ENCODE measurements at places on chromosomes 4 and X.

DNA sequence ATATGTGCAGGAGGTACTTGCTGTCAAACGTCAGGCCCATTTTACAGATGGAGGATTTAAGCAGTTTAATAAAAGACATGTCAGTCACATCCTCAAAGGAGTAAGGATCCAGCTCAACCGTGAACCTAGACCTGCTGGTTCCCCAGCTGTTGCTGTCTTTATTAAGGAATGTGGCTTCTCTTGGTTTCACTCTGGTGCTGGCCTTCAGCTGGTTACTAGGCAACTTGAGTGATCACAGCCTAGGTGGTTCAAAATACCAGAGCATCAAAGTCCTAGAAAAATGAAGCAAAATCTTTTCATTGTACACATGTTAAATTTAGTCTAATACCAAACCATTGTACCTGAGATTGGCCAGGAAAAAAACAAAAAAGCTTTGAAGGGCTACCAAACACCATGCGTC lies 32.7 kb upstream of the GLRA2 start:
- no peak for DNase-seq

GRCh38 chr4:173094739-173095421 lies 73.7 kb upstream of the GALNT7 start:
- no peak for DNase-seq

DNA sequence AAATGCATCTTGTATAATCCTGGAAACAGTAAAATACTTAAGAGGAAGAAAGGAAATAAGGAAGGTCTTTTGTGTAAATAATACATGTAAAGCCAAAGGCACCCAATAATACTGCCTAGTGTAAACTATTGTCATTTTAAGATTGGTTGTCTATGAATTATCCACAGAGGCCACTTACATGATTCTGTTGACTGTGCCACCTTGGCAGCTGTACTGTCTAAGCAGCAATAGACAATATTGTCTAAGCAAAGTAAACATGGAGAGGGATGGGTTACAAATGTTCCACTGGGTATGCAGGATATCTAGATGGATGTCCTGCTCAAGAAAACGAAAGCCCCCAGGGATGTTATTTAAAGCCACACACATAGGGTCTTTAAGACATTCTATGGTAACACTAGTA lies 19.4 kb downstream of the BEND4 start:
- DNase-seq, result no peak

DNA sequence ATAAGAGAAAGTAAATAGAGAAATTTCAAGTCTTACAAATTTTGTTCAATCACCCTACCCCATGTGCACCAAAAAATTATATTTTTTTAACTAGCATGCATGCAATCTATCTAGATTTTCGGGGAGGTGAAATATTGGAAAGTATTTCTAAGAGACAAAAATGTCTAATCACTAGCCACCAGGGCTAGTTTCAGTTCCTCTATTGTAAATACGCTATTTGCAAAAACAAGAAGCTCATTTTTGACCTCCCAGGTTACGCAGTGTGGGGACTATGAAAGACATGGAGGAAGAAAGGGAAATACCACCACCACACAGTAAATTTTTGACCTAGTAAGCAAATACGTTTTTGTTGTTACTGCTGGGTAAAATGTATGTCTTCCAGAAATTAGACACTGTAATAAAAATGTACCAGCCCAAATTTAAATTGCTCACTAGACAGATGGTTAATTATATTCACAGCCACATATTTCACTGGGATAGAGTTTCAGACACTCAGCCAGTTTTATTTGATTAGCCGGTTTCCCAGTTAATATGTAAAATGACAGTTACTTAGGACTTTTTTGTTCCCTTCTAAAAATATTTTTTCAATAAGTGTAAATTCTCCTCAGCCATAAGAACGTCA lies 2.2 kb downstream of the NEXMIF start:
- peak; percentile 33 for DNase-seq

- no peak for DNase-seq
Measured at GRCh38 chr4:22072240-22072639, 123.7 kb upstream of the KCNIP4 start.

DNA sequence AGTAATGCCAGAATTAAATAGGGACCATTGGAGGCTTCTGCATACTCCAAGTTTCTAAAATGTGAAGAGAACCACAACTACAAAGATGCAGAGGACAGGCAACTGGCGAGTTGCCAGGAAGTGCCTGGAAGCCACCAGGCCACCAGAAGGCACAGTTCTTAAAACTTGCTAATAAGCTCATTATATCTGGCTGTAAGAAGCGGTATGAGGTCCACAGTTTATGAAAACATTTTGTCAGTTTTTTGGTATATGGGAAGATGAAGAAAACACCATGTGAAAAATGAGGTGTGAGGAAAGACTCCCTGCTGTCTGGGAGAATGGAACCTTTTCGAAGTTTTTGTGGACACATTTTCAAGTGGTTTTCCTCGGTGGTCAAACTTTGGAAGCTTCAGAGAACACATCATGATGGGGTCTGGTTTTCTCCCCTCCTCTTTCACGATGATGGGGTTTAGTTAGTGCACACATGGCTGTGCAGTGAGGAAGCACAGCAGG lies 202.7 kb downstream of the NR3C2 start:
- DNase-seq, result no peak

DNA sequence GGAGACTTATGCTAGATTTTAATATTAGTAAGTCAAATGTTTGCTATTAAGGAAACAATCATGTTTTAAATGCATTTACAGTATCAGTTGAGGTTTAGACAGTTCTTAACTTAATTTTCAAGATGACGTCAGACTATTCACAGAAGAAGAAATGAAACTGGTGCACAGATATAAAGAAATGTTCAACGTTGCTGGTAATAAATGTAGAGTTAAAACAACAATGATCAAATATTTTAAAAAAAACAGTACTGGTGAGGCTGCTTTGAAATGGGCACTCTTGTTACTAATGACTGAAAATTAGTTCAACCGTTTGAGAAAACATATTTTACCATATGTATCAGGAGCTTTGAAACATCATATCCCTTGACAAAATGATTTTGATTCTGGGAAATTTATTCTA lies 44.2 kb downstream of the ABHD18 start:
- DNase-seq, result no peak

- peak; percentile 54 for DNase-seq
Measured at GRCh38 chr4:38803833-38804653, 548 bp downstream of the TLR1 start.

DNA sequence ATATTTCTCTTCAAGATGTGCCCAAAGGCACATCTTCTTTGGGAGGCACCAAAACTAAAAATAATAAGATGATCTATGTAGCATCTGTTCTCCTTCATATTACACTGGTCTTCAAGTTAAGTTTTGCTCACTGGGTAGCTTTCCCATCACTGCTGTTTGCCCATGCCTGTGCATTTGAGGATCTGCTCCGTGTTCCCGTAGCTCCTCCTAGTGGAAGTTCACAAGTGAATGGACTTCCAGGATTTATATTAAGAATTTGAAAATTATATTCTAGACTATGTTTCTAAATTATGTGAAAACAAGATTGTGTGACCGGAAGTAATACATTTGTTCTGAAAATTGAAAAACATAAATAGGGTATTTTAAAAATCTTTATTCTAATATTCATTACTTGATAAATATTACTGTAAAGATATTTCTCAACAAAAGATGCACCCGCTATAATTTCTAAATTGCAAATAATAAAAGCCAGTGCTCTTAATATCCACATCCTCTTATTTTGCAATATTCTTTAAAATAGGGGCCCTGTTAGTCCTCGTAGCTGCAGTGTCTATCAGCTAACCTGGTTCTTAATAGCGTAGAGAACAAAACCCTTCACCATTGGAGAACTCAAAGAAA lies 147.7 kb downstream of the RBM46 start:
- DNase-seq, result no peak
